CD8-positive, alpha-beta memory T cell (primary cell): ENCODE measurements at places on chromosomes 12 and 14.

GRCh38 chr14:52960627-52961026, 9.8 kb upstream of the FERMT2 start:
- DNase-seq, result no peak

- no peak for DNase-seq
Measured at GRCh38 chr14:46259536-46259935, 392.0 kb downstream of the RPL10L start.

DNA sequence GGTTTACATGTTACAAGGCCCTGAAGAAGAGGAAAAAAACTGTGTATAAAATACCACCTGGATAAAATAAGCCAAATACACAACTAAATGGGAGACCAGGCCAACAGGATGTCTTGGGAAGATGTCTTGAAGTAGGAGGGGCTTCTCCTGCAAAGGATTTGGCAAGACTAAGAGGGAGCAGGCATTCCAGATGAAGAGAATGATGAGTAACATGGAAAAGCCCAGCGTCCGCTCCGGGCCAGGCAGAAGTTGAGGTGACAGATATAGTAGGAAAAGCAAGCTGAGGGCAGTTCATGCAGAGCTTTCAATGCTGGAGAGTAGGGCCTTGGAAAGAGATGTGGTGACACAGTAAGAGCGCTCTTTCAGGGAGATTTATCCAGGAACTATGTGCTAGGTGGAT, 16.1 kb upstream of the EIF4B start:
- no peak for DNase-seq

DNA sequence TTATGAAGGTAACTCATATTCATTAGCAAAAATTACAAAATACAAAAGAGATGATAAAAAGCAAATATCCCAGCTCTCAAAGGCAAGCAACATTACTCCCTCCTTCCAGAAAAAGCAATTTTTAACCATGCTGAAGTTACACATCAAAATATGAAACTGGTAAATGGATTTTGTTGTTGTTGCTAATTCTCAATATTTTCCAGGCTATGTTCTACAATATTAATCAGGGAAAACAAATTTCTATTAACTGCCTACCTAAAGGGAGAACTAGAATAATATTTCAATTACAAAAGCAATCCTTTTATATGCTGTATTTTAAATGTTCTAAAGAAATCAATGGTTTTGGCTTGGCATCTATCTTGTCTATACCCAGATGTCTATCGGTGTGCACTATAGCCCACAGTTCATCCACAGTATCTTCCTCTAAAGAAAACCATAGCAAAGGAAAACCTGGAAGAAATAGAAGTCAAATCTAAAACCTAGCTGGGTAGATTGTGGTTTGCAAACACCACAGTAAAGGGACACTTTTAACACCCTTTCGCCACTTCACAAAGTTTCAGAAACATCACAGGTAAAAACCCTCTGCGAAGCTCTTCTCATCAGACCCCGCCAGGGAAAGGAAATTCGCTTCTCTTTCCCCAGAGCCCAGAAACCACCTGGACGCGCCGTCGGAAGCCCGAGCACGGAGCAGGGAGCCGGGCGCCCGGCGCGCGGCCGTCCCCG, 32.0 kb downstream of the TC2N start:
- peak; percentile 12 for DNase-seq

DNA sequence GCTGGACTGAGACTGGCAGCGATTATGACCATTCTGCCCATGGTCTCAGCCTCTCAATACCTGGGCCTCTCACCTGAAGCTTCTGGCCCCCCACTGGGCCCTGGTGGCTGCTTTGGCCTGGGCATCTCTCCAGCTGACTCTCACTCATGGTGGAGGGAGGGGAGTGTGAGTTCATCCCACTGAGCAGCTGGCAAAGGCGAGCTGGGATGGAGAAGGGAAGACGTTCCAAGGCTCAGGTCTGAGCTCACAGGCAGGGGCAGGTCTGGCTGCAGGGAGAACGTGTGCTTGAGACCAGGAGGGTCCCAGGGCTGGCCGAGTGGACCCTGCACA, 103.5 kb downstream of the TMEM121 start:
- DNase-seq, result no peak

GRCh38 chr12:25784669-25785068, 173.8 kb upstream of the RASSF8 start:
- no peak for DNase-seq

DNA sequence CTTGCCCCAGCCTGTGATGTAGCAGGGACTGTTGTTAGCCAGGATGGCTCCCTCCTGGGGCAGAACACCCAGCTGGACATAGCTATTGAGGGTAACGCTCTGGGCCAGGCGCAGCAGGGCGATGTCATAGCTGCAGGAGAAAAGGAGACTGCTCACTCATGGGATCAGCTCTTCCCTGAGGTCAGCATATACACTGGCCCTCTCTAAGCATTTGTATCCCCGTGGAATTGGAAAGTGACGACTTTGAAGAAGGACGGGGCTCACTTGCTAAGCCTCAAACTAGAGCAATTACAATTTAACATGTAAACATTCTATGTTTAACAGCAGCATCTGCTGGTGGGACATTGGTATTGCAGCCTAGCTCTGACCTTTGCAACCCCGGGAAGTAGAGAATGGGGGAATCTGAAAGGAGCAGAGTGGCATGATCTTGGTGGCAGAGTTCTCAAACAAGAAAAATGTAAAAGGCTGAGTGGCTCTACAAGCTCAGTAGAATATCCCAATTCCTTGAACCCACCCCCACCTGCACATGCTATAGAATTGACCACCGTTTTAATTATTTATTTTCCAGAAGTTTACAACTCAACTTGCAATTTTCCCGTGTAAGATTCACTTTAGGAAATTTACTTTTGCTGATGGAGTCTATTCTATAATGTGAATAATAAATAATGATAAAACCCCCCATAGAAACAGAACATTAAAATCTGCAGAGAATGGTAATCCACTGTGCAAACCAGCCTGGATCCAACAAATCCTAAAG, 5.0 kb downstream of the CELA1 start:
- peak; percentile 76 for DNase-seq
